ENCODE measurements at places on chromosomes 2 and 18.

GRCh38 chr18:35580701-35581539, 620 bp upstream of the GALNT1 start:
- no peaks in the 10 kb centered on the region for H3K36me3 ChIP-seq
- H3K27me3 ChIP-seq = no peaks in the 10 kb centered on the region
- peak; percentile 56 for DNase-seq

GRCh38 chr2:100539221-100539620, 23.6 kb upstream of the PDCL3 start:
- H3K27ac ChIP-seq = no peak overlapping the region
- no peak overlapping the region for H3K4me3 ChIP-seq
- no peaks in the 10 kb centered on the region for H3K27me3 ChIP-seq
- H3K4me1 ChIP-seq = no peaks in the 10 kb centered on the region
- no peak for DNase-seq

GRCh38 chr2:22604136-22604535, 780.8 kb upstream of the KLHL29 start:
- no peak overlapping the region for H3K27ac ChIP-seq
- no peak overlapping the region for H3K4me3 ChIP-seq
- no peak for DNase-seq

GRCh38 chr2:127864877-127865276, 6.9 kb upstream of the POLR2D start:
- peak; percentile 46 for DNase-seq
- no peaks in the 10 kb centered on the region for H3K27me3 ChIP-seq
- H3K4me3 ChIP-seq = no peak overlapping the region
- peaks cover 8% of the 10 kb centered on the region for H3K36me3 ChIP-seq
- no peak overlapping the region for H3K27ac ChIP-seq
- H3K4me1 ChIP-seq = no peaks in the 10 kb centered on the region

DNA sequence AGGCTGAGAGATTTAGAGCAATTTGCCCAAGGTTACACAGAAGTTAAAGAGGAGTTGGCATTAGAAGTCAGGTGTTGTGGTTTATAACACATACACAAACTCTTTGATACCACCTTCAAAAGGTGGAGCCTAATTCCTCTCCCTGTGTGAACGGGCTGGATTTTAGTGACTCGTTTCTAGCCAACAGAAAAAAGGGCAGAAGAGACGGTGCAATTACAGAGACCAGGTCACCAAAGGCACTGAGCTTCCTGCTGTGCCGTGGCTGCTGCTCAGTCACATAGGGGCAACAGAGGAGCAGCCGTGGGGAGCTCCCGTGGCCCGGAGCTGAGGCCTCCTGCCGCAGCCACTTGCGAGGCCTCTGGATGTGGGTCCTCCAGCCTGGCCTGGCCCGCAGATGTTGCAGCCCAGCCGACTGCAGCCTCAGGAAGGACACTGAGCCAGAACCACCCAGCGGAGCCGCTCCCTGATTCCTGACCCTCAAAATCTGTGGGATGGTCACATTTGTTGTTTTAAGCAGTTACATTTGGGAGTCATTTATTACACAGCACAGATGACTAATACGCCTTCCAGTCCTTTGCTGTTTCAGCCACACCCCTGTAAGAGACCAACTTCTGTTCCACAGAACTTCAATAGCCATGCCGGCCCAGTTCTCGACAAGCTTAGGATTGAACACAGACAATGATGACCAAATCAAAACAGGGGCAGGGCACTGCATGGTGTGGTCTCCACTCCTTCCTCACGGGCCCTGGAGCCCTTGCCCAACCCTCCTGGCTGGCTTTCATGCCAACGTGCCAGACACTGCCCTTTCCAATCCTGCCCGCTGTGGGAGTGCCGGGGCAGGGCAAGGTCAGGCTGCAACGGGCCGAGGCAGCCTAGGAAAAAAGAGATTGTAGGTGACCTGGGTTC, 17.1 kb downstream of the EDAR start:
- no peaks in the 10 kb centered on the region for H3K36me3 ChIP-seq
- DNase-seq = peak; percentile 93
- no peak overlapping the region for H3K4me3 ChIP-seq
- peak overlapping the region; percentile 78 for H3K27ac ChIP-seq
- no peaks in the 10 kb centered on the region for H3K27me3 ChIP-seq

DNA sequence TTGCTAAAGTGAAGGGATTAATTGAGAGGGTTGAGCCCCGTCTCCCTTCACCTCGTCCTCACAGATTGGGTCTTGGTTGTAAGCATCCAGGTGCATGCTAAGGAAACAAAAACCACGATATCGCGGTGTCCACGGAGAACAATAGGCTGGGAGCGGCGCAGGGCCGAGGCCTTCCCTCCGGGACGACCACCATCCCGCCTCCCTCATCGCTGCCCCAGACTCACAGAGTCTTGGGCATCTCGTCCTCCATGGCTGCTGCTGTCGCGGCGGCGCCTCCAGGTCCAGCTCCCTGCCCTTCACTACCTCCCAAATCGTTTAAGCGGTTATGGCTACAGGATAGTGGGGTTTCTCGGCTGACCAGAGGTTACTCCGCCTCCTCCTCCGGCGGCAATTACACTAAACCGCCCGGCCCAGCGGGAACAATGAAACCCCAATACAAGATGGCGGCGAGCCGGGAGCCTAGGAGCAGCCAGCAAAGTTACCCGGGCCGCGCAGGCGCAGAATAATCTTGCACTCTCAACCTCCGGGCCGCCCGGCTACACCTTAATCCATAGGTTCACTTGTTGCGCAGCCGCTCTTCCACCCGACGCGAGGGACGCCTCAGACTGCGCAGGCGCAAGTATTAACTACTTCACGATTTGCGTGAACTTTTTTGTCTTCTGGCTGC, at the start of gene TIA1:
TSS of gene TIA1 (minus strand) at position 448 of the 667 bp plus-strand sequence. CDS start at position 250, 198 bp downstream.
- H3K4me1 ChIP-seq = no peaks in the 10 kb centered on the region
- peak; percentile 100 for DNase-seq
- H3K27ac ChIP-seq = peak within 1 kb of the TSS; percentile 99
- no peaks in the 10 kb centered on the region for H3K36me3 ChIP-seq

DNA sequence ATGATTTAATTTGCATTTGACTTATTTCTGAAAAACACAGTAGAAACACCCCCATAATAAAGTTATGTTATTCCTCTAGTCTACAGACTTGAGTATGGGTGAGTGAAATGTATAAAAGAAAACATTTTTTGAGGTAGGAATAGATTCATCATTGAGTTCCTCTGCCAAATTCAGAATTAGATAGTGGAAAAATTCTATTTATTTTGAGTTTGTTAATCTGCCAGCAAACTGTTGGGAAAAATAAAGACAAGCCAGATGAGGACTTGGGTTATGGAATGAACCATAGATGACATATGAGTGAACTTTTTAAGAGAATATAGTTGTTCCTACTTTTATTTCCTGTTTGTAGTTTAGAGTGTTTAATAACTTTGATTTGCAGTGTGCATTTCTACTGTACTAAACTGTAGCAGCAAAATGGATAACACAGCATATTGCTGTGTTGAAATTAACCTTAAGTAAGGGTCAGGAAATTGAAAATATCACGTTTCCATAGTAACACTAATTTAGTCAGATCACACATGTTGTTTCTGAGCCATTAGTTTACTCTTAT, 35.6 kb upstream of the PNPT1 start:
- H3K4me1 ChIP-seq = peaks cover 2% of the 10 kb centered on the region
- H3K27me3 ChIP-seq = no peaks in the 10 kb centered on the region
- no peak for DNase-seq
- no peaks in the 10 kb centered on the region for H3K36me3 ChIP-seq

DNA sequence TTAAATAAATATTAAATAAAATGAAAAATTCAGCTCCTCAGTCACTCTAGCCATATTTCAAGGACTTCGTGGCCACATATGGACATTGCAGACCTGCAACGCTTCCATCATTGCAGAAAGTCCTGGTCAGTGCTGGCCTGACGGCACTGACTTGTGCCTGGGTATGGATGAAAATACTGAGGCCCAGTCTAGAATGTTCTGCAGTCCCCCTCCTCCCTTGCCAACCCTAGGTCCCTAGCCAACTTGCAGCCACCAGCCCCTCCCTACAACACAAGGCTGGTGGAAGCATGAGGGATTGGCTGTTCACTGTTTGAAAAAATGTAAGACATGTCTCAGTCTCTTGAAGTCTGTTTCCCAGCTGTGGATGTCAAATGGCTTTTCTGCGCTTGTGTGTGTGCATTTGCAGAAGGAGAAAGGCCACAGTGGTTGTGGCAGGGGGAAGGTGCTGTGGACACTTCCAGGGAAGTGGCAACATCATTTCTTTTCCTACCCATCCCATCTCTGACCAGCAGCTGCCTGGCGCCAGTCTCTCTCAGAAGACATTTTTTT, 9.9 kb downstream of the IGFBP5 start:
- no peaks in the 10 kb centered on the region for H3K36me3 ChIP-seq
- no peak overlapping the region for H3K4me3 ChIP-seq
- DNase-seq = no peak
- no peaks in the 10 kb centered on the region for H3K4me1 ChIP-seq
- H3K27ac ChIP-seq = no peak overlapping the region
- H3K27me3 ChIP-seq = peaks cover 41% of the 10 kb centered on the region

GRCh38 chr18:52815651-52816050, 475.7 kb downstream of the DCC start:
- DNase-seq = no peak
- H3K27me3 ChIP-seq = no peaks in the 10 kb centered on the region
- no peak overlapping the region for H3K4me3 ChIP-seq
- H3K4me1 ChIP-seq = no peaks in the 10 kb centered on the region
- no peaks in the 10 kb centered on the region for H3K36me3 ChIP-seq

DNA sequence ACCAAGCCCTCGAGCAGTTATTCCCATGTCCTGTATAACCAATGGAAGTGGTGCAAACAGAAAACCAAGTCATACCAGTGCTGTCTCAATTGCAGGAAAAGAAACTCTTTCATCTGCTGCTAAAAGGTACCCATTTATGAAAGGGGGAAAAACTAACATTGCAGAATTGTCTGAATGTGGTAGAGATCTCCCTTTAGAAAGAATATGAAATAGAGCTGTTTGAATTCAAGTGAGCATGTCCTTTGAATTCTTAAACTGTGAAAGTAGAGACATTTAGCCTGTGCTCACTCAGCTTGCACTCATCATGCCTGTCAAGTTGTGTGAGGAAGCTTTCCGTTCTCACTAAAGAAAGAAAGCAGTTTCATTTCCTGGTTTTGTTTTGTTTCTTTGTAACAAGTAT, 87.4 kb downstream of the EML4 start:
- H3K36me3 ChIP-seq = peaks cover 28% of the 10 kb centered on the region
- no peaks in the 10 kb centered on the region for H3K4me1 ChIP-seq

GRCh38 chr18:37711766-37712505, 146.3 kb upstream of the CELF4 start:
- no peak overlapping the region for H3K4me3 ChIP-seq
- H3K27me3 ChIP-seq = no peaks in the 10 kb centered on the region
- DNase-seq = no peak
- H3K27ac ChIP-seq = no peak overlapping the region
- no peaks in the 10 kb centered on the region for H3K4me1 ChIP-seq

GRCh38 chr2:44684559-44684958, 256.9 kb upstream of the SIX3 start:
- no peaks in the 10 kb centered on the region for H3K36me3 ChIP-seq
- no peaks in the 10 kb centered on the region for H3K27me3 ChIP-seq
- H3K4me3 ChIP-seq = no peak overlapping the region
- no peaks in the 10 kb centered on the region for H3K4me1 ChIP-seq
- no peak overlapping the region for H3K27ac ChIP-seq

GRCh38 chr2:46836295-46837111, 79.1 kb downstream of the MCFD2 start:
- no peak for DNase-seq
- H3K27me3 ChIP-seq = no peaks in the 10 kb centered on the region
- no peaks in the 10 kb centered on the region for H3K4me1 ChIP-seq
- no peak overlapping the region for H3K4me3 ChIP-seq

- peaks cover 10% of the 10 kb centered on the region for H3K36me3 ChIP-seq
- no peaks in the 10 kb centered on the region for H3K4me1 ChIP-seq
- no peak overlapping the region for H3K27ac ChIP-seq
Measured at GRCh38 chr2:165924946-165925345, 28.6 kb downstream of the TTC21B start.

Data from small intestine (tissue), 16 donors.